Activated CD4-positive, alpha-beta memory T cell treated with anti-CD3 and anti-CD28 coated beads, Interleukin-2, amount 10 ng/mL, durations not matched to agents 7 days and 5 days (primary cell): ENCODE measurements at places on chromosomes 7 and 10. TPM values are rescaled to one million over a fixed set of nuclear protein-coding genes. Genes with fewer than 3 reads are reported as not detected.
A peak's percentile ranks its signal among the peaks of the same experiment; 100 is the strongest.

Gene FAM131B
- total RNA-seq, result 1.2 TPM

DNA sequence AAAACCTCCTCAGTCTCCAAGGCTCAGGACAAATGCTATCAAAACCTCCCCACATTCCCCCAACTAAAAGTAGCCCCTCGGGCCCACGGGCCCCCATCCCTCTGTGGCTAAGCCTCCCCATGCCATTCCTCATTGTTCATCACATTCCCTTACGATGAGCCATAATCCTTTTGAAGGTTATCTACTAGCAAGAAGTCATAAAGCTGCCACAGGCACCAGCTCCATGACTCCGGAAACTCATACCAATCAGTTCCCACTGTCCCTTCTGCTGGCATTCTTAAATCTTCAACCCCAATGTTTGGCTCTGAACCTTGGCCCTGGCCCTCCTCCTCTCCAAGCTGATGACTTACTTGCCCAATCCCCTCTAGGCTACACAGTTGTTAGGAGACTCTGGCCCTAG, 19.4 kb upstream of the TM9SF3 start:
- H3K27ac ChIP-seq, result no peak overlapping the region
- DNase-seq, result no peak
- no peaks in the 10 kb centered on the region for H3K36me3 ChIP-seq
- peaks cover 9% of the 10 kb centered on the region for H3K4me1 ChIP-seq
- H3K27me3 ChIP-seq, result peaks cover 2% of the 10 kb centered on the region

GRCh38 chr10:74882427-74882826, 56.0 kb downstream of the KAT6B start:
- no peak for DNase-seq
- no peaks in the 10 kb centered on the region for H3K27me3 ChIP-seq
- H3K4me3 ChIP-seq, result no peak overlapping the region
- H3K4me1 ChIP-seq, result no peaks in the 10 kb centered on the region
- no peak overlapping the region for H3K27ac ChIP-seq

DNA sequence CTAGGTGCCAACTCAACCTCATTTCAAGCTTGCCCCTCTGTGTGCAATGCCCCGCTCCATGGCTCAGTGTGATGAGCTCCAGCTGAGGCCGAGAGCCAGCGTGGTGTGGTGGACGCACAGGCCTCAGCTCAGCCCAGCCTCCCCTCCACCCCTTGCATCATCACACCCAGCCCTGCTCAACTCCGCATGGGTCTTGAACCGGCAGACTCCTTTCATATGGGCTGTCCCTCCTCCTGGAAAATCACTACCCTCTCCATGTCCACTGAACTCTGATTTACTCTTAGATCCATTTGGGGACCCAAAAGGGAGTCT, 16.6 kb upstream of the SLC18A3 start:
- no peaks in the 10 kb centered on the region for H3K4me1 ChIP-seq
- no peak overlapping the region for H3K27ac ChIP-seq
- no peaks in the 10 kb centered on the region for H3K36me3 ChIP-seq
- H3K27me3 ChIP-seq, result peaks cover 2% of the 10 kb centered on the region
- no peak for DNase-seq

DNA sequence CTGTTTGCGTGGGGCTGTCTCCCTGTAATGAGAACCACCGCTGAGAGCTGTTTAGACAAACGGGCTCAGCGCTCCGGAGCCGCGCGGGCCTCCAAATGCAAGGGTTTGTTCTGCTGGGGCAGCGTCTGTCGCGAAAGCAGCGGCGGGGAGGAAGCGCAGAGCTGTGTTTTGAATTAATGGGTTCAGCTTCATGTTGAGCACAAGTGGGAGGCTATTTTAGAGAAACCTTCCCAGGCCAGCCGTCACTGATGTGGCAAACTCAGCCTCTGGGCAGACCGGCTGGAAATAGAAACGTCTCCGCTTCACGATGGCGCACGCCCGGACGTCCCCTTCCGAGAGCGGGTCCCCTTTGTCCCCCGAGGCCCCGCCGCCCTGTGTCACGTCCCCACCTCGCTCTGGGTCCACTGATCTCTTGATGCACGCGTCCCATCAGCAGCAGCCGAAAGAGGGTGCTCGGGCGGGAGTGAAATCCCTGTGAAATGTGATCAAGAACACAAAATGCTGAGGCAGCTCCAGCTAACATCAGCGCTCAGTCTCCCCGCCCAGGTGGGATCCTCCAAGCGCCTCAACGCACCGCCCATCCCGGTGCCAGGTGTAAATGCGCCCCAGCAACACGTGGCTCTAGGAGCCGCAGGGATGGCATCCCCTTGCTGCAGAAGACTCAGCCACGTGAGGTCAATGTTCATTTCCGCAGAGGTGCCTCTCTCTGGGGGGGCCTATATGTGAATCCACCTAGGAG, 44.9 kb downstream of the BAMBI start:
- peaks cover 30% of the 10 kb centered on the region for H3K27me3 ChIP-seq
- no peak for DNase-seq
- H3K27ac ChIP-seq, result no peak overlapping the region
- H3K4me3 ChIP-seq, result no peak overlapping the region
- H3K36me3 ChIP-seq, result no peaks in the 10 kb centered on the region
- peaks cover 2% of the 10 kb centered on the region for H3K4me1 ChIP-seq

- no peak for DNase-seq
- no peak overlapping the region for H3K4me3 ChIP-seq
- no peaks in the 10 kb centered on the region for H3K27me3 ChIP-seq
- no peak overlapping the region for H3K27ac ChIP-seq
- no peaks in the 10 kb centered on the region for H3K4me1 ChIP-seq
These were observed 706.8 kb upstream of the POT1 start for GRCh38 chr7:125636320-125636962.

DNA sequence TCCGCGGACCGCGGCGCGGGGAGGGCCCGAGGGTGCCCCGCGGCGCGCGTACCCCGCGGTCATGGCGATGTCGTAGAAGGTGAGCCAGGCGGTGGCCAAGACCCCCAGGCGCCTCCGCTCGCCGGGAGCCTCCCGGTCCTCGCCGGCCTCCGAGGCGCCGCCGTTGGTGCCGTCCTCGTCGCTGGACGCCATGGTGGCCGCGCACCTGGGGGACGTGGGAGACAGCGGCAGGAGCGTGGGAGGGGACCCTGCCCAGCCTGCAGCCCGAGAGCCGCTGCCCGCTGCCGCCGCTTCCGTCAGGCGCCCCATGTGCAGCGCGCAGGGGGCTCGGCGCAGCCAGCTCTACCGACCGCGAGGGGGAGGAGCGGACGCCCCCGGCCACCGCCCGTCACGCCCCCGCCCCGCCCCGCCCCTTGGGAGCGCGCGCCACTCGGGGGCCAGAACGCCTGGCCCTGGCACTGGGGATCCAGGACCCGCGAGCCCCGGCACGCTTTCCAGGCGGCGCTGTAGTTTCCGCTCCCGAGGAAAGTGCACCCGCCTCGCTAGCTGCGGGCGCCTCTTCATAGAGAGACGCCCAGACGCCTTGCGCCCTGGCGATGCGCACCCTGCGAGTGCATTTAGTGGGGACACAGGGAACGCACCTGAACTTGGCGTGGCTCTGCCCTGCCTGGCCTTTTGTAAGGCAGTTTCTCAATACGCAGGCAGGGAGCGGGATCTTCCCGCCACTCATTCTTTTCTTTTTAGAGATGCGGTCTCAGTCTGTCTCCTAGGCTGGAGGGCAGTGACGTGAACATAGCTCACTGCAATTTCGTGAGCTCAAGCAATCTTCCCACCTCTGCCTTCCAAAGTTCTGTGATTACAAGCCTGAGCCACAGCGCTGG, at the start of gene HACD1:
Gene HACD1, minus strand, starts transcription at position 344 of the 881 bp plus-strand sequence. Its CDS starts 35 bp downstream, at position 309.
- H3K4me1 ChIP-seq, result peaks cover 9% of the 10 kb centered on the region
- peak; percentile 64 for DNase-seq

GRCh38 chr7:118202061-118202460, 18.1 kb downstream of the LSM8 start:
- peaks cover 2% of the 10 kb centered on the region for H3K27me3 ChIP-seq
- H3K4me1 ChIP-seq, result no peaks in the 10 kb centered on the region
- no peak overlapping the region for H3K4me3 ChIP-seq
- no peaks in the 10 kb centered on the region for H3K36me3 ChIP-seq
- DNase-seq, result no peak
- H3K27ac ChIP-seq, result no peak overlapping the region

Gene GDF10
- not detected for total RNA-seq

Gene GDI2
- total RNA-seq, result 218 TPM

GRCh38 chr7:9961161-9961922, 1012.3 kb upstream of the PHF14 start:
- no peak overlapping the region for H3K27ac ChIP-seq
- H3K4me3 ChIP-seq, result no peak overlapping the region
- H3K4me1 ChIP-seq, result no peaks in the 10 kb centered on the region
- no peak for DNase-seq
- H3K36me3 ChIP-seq, result no peaks in the 10 kb centered on the region

Gene ATRNL1
- total RNA-seq, result 0.28 TPM

DNA sequence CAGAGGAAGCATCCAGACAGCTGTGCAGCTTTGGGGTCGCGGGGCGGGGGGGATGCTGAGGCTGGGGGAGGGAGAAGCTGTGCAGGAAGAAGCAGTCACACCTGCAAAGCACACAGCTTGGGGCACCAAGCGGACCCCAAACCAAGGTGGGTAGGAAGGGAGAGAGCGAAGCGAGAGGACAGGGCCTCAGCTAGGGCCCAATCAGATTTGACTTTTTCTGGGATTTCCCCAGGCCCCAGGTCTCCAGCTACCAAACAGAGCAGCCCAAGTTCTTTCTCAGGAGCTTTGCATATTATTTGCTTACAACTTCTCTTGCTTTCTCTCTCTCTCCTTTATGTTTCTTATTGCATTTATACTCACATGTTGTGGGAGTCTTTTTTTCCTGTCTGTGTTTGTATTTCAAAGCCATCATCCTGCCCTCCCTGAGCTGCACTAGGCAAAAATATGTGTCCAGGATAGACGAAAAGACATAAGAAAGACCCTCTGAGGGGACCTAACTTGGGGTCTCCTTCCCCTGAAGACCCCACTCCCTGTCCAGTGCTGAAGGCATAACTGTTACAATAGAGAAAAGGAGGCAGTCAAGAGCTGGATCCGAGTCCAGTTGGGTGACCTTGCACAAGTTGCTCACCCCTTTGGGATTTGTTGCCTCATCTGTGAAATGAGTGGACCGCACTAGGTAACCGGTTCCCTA, 50.6 kb upstream of the SMNDC1 start:
- H3K4me1 ChIP-seq, result peaks cover 70% of the 10 kb centered on the region
- H3K27ac ChIP-seq, result peak overlapping the region; percentile 97
- no peaks in the 10 kb centered on the region for H3K27me3 ChIP-seq
- DNase-seq, result peak; percentile 32

- H3K27me3 ChIP-seq, result peaks cover 33% of the 10 kb centered on the region
- peak; percentile 60 for DNase-seq
- peak overlapping the region; percentile 41 for H3K4me3 ChIP-seq
- no peaks in the 10 kb centered on the region for H3K36me3 ChIP-seq
- H3K4me1 ChIP-seq, result peaks cover 79% of the 10 kb centered on the region
- peak overlapping the region; percentile 81 for H3K27ac ChIP-seq
These were observed 2.0 kb downstream of the GAL3ST4 start for GRCh38 chr7:100166317-100166940.

- no peak overlapping the region for H3K4me3 ChIP-seq
- H3K27me3 ChIP-seq, result no peaks in the 10 kb centered on the region
- H3K27ac ChIP-seq, result no peak overlapping the region
- H3K4me1 ChIP-seq, result no peaks in the 10 kb centered on the region
- DNase-seq, result no peak
These were observed 1511.9 kb downstream of the REEP3 start for GRCh38 chr10:65032867-65033769.

Gene SYT15B
- total RNA-seq, result 0.20 TPM

DNA sequence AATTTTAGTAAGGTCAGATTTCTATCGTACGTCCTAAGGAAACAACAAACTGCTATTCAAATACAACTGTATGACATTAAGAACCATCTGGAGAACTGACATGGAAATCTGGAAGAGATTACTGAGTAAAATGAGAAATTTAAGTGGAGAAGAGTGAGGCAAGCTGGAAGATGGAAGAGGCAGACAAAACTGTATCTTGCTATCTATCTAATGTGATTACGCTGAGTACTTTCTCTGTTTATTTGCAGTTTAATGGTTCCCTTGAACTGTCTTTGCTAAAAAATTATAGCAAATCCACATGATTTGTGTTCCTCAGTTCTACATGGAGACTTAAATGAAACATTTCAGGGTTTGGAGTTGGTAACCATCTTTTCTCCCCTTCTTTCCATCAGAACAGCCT, 927.1 kb upstream of the MBL2 start:
- no peak overlapping the region for H3K27ac ChIP-seq
- no peak overlapping the region for H3K4me3 ChIP-seq
- no peaks in the 10 kb centered on the region for H3K36me3 ChIP-seq

- H3K36me3 ChIP-seq, result no peaks in the 10 kb centered on the region
- no peak overlapping the region for H3K4me3 ChIP-seq
- no peak for DNase-seq
- no peak overlapping the region for H3K27ac ChIP-seq
These were observed 77.8 kb downstream of the JAZF1 start for GRCh38 chr7:28102797-28103196.

GRCh38 chr7:104850374-104850773, 163.6 kb upstream of the KMT2E start:
- H3K36me3 ChIP-seq, result no peaks in the 10 kb centered on the region
- peaks cover 6% of the 10 kb centered on the region for H3K27me3 ChIP-seq
- no peaks in the 10 kb centered on the region for H3K4me1 ChIP-seq
- H3K27ac ChIP-seq, result no peak overlapping the region

DNA sequence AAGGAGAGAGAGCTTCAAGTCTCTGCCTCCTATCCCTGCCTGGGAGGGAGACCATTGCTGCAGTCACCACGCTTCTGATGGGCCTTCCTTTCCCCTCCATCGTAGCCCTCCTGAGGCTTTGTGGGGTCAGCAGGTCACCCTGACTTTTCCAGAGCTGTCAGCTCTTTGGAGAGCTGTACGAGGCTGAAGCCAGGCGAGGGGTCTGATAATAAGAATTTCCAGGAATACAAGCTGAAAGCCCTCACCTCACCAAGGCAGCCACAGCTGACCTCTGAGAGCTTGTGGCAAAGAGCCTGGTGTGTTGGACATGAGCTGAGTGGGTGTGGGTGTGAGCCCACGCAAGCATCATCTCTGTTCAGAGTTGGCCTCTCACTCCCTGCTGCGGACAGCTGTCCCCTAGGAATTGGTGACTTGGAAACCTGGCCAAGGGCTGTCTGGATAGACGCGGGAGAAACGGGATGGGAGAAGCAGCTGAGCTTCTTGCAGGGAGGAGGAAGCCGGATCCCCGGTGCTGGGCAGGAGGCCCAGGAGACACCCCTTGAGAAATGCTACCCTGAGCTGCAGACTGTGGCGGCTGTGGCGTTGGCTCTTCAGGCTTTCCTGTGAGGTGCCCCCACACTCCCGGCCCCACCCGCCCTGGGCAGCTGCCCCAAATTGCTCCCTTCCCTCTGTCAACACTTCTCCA, 122.1 kb upstream of the BTBD16 start:
- DNase-seq, result no peak
- no peaks in the 10 kb centered on the region for H3K36me3 ChIP-seq
- H3K4me3 ChIP-seq, result no peak overlapping the region
- H3K4me1 ChIP-seq, result no peaks in the 10 kb centered on the region

GRCh38 chr7:35254496-35255442, 869 bp upstream of the TBX20 start:
- peak overlapping the region; percentile 35 for H3K27ac ChIP-seq
- no peak for DNase-seq
- H3K36me3 ChIP-seq, result peaks cover 18% of the 10 kb centered on the region
